ENCODE measurements at places on chromosomes 5 and 9.
A peak's percentile ranks its signal among the peaks of the same experiment; 100 is the strongest.

DNA sequence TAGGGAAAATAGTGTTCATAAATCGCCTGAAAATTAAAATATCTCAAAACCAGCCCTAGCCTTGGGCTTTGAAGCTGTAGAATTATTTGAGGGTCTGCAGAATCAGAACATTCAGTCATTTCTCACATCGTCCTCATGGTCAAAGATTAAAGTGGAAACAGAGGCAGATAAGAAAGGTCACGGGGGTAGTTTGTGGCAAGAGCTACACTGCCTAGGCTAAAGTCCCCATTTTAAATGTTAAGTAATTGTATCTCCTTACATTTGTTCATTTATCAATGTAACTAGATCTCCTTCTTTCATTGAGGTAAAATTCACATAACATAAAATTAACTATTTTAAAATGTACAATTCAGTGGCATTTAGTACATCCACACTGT, 139.2 kb downstream of the TLE1 start:
- no peak for DNase-seq

- peak; percentile 52 for DNase-seq
These were observed 428 bp downstream of the EFNA5 start for GRCh38 chr5:107670087-107670931.

- no peak for DNase-seq
These were observed 89.3 kb upstream of the SLIT3 start for GRCh38 chr5:169390265-169390664.

DNA sequence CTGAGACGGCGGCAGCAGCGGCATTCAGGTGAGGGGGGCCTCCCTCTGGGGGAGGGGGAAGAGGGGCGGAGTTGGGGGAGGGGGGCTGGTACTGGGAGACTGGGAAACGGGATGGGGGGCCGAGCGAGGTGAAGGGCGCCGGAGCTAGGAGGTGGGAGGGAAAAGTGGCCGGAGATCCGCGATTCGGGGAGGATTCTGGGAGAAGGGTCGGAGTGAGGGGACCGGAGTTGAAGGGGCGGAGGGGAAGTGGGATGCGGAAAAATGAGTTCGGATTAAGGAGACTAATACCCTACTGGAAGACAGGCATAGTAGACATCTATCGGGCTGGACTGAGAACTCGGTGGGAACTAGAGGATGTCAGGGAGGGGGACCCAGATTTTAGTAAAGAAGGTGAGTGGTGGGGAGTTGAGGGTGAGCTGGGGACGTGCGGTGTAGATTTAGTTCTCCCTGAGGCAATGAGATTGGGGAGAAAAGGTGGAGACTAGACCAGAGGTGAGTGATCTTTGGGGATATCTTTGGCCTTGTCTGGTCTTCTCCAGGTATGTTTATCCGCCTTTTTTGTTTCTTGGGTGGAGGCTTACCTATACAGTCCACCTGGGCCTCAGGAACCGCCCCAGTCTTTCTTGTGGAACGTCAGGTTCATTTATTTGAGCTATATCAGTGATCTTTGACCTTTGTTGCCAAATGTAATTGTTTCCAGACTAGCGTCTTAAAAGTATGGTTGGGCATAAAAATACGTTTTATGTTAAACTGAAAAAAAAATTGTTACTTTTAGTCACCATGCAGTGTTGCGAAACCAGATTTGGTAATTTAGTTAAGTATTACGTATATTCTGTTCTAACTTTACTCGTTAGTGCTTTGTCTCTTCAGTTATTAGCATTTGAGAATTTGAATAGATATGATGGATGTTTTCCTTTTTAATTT, 632 bp downstream of the UBAP1 start:
- peak; percentile 84 for DNase-seq

- peak; percentile 35 for DNase-seq
These were observed 144.2 kb downstream of the MLLT3 start for GRCh38 chr9:20477940-20478620.

All from HAP-1 (cell line).